ENCODE measurements at places on chromosomes 6 and 20.

DNA sequence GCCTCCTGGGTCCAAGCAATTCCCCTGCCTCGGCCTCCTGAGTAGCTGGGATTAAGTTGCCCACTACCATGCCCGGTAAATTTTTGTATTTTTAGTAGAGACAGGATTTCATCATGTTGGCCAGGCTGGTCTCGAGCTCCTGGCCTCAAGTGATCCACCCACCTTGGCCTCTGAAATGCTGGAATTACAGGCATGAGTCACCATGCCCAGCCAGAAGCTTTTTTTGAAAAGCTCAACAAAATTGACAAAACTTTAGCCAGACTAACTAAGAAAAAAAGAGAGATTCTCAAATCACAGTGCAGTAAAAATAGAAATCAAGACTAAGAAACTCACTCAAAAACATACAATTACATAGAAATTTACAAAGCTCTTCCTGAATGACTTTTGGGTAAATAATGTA is 420.6 kb downstream of the COL12A1 start:
- no peak for DNase-seq

DNA sequence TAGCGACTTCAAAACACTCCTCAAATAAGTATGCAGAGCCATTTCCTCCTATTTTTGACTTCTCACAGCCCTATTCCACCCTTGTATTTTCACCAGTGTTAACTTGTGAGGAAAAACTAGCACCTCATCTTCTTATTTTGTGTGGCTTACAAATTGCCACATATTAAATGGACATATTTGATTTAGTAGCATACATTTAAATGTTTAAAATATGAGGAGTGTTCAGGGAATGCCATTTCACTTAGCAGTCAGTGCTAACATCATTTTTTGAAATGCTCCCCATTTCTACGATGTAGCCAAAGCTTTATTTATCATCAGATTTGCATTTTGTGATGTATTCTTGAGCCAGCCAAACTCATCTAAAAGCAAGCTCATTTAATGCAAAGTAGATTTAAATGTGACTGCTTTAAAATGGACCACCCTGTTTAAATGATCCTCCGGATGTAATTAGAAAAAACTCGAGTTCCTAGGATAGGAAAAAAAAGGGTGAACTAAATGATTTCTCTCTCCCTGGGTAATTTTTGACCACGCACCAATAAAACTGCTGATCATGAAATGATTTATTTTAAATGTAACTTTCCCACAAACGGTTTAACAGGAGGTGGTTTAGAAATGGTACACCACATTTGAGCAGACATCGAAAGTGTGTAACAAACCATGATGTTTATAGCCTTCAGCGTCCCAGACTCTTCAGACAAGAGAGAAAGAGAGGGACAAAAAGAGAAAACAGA is 172.6 kb downstream of the CD83 start:
- no peak for DNase-seq

GRCh38 chr6:134495890-134496248 is 178.0 kb upstream of the SGK1 start:
- DNase-seq: no peak

DNA sequence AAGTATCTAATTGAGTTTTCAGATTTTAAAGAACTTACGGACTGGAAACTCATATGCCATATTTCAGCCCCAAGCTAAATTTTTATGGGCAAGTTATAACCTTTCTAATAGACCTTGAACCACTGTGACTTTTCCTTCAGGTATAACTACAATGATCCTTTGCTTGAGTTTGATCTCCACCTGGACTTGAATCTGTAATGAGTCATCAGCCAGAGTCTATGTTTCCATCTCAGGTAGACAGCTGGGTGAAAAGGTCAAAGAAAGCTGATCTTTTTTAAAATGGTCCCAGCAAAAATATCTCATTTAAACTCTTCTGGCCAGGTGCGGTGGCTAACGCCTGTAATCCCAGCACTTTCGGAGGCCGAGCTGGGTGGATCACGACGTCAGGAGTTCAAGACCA is 88.4 kb upstream of the SGK1 start:
- no peak for DNase-seq

GRCh38 chr20:34061695-34062094 is 50.3 kb downstream of the EIF2S2 start:
- DNase-seq: no peak

- DNase-seq: peak; percentile 57
Measured at GRCh38 chr6:37547564-37548061, 47.9 kb upstream of the CCDC167 start.
